ENCODE measurements at places on chromosomes 6 and 20. TPM values are rescaled to one million over a fixed set of nuclear protein-coding genes. Genes with fewer than 3 reads are reported as not detected.

Gene CNBD2
- 3.7 TPM for total RNA-seq

- ATAC-seq: peak; percentile 53
Measured at GRCh38 chr6:73585566-73586415, 65.0 kb upstream of the EEF1A1 start.

GRCh38 chr6:27882624-27883023 is 29.6 kb downstream of the OR2B2 start:
- ATAC-seq: no peak

Gene PRRT1
- total RNA-seq: 0.40 TPM

Gene TNNC2
- total RNA-seq: not detected

- no peak for ATAC-seq
Measured at GRCh38 chr6:153800580-153801188, 238.4 kb upstream of the OPRM1 start.

DNA sequence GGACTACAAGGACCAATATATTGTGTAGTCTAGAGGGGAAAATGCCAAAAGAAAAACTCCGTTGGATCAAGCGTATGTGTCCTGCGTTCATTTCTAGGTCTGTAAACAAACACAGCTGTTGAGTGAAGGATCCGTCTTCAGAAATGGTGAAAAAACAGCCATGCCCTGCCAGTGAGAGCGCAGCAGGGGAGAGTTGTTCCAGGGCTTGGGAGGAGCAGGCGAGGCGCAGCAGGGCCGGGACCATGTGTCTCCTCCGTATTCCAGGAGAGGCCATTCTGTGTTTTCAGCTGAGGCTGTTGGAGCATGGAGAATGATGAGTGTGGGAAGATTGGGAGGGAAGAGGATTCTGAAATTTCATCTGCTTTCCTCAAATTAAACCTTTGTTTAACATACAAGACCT is 38.0 kb downstream of the BMP6 start:
- no peak for ATAC-seq

GRCh38 chr6:35544769-35545361 is 32.2 kb upstream of the TULP1 start:
- ATAC-seq: peak; percentile 79

Gene NRSN1
- not detected for total RNA-seq

Gene SALL4
- 0.44 TPM for total RNA-seq

GRCh38 chr6:135291288-135292076 is 110.4 kb downstream of the MYB start:
- ATAC-seq: no peak

DNA sequence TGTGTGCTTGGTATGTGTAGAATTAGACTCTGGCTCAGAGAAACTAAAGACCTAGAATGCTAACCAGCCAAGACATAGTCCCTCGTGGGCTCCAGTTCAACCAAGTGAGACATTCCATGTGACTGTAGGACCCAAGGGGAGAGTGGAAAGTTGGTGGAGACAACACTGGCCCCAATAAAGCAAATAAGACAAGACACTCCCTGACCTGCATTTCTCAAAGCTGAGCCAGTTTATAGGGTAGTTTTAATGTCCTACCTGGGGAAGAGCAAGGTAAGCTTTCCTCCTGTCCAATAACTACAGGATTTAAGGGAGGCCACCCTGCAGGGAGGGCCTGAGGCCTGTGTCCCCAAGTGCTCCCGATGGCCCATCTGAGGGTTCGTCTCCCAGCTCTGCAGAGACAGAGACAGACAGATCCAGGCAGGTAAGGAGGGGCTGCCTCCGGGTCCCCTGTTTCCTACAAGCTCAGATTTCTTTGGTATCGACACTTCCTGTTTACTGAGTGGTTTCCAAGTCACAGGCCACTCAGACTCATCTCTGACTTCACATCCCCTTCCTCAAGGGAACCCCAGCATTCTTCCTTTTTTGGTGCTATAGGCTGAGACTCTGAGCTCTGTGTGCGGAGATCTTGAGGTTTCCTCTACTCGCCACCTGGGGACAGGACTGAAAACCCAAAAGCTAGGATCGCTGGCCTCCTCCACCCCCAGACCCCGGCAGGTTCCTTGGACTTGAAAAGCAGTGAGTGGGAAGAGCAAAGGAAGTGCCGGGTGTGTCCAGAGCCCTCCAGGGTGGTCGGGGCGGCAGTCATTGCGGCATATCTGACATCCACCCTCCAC is 92.4 kb downstream of the PRND start:
- ATAC-seq: peak; percentile 51

DNA sequence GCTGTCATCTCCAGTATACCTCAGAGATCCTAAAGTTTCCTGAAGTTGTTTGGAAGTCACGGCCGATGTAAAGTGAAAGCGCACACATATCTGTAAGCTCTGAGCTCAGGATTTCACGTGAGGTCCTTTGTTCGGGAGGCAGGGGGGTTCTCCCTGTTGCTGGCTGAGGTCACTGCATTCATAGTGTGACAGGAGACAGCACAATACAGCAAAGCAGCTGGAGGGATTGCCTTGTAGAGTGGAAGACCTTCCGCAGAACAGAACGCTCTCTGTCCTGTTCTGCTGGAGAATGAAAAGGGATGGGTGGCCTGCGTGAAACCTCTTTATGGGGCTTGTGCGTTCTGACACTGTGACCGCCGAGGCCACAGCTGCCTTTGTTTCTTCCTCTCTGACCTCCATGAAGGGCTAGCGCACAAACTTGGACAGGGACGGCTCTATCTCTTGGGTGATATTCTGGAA is 13.4 kb upstream of the SERPINB1 start:
- ATAC-seq: no peak

DNA sequence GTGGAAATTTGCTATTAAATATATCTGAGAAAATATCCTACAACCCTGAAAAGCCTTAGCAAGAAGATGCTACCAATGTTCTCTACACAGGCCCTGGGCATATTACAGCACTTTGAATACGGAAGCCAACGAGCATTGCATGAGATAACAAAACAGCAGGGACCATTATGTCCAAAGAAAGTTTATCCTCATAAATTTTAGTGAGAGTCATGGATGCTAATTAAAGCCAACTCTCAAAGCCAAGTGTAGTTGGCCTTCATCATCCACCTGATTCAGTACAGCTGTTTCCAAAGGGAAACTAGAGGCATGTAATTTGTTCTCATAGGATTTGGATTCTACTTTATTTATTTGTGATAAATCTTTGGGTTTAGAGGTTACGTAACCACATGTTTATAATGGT is 564.8 kb downstream of the RFPL4B start:
- ATAC-seq: no peak

DNA sequence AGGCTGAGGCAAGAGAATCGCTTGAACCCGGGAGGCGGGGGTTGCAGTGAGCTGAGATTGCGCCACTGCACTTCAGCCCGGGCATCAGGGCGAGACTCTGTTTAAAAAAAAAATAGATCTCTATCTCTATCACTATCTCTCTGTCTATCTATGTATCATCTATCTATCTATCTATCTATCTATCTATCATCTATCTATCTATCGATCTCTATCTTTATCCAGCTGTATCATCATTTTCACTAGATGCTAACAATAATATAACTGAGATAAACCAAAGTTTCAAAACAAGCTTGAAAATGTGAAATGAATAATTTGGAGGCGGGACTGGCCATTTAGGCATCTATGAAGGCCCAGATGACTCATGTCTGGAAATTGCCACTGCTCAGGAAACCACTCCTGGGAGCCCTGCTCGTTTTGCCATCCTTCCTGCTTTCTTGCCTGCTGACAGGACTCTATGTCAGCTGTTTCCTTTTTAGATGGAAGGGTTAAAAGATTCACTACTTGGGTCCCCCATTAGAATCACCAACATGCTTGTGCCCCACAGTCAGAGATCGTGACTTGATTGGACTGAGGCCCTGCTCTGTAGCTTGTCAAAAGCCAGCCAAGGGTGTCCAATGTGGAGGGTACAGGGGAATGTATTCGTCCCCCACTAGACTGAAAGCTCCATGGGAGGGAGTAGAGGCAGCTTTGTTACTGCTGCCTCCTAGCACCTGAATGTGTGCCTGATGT is 61.7 kb downstream of the UTRN start:
- peak; percentile 44 for ATAC-seq

DNA sequence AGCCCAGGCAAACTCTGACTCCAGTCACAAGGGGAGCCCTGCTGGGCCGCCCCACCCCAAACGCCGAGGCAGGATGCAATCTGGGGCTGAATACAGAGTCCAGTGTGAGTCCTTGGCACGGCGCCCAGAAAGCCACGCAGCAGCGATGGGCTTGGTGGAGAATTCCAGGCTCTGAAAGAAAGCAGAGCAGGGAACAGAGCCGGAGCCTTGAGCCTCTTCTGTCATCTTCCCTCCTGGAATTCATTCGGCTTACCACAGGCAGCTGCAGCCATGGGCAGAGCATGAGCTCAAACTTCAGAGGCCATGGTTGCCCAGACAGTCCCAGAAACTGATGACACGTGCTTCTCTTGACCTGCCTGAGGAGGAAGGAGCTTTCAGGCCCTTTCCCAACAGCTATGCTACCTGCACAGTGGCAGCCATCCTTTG is 441.1 kb upstream of the JARID2 start:
- no peak for ATAC-seq

GRCh38 chr6:140183881-140184280 is 809.4 kb upstream of the CITED2 start:
- ATAC-seq: no peak

DNA sequence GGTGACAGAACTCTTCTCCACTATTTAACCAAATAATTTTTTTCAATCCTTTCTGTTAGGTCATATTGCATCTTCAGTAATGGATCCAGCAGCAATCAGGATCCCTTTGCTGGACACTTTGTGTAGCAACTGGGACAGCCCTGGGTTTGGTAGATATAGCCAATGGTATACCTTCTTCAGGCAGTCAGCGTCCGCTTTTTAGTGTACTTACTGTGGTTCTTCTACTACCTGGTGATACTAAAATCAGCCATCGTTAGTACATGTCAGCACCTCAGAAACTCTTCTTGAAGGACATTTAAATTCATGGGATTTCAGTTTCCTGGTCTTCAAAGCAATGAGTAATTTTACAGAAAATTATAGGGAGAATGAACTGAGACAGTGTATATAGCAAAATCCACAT is 93.5 kb downstream of the ADGRG6 start:
- no peak for ATAC-seq

DNA sequence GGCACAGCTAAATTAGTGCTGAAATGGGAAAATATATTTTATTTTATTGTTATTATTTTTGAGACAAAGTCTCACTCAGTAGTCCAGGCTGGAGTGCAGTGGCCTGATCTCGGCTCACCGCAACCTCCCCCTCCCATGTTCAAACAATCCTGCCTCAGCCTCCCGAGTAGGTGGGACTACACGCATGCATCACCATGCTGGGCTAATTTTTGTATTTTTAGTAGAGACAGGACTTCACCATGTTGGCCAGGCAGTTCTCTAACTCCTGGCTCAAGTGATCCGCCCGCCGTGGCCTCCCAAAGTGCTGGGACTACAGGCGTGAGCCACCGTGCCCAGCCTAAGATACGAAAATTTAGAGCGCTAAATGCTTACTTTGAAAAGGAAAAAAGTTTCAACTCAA is 4.8 kb downstream of the RAB23 start:
- no peak for ATAC-seq

Gene OTOR
- total RNA-seq: not detected

DNA sequence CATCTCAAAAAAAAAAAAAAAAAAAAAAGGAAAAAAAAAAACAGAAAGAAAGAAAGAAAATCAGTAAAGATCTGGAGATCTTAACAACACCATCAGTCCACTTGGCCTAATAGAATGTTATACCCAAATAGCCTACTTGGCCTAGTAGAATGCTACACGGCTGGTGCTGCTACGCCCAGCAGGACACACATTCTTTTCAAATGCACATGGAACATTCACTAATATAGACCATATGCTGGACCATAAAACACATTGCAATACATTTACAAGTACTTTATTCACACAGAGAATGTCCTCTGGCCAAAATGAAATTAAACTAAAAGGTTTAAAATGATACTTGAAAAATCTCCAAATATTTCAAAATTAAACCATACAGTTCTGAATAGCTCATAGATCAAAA is 80.0 kb upstream of the TNFAIP3 start:
- ATAC-seq: no peak

- no peak for ATAC-seq
Measured at GRCh38 chr6:127058027-127058426, 60.4 kb upstream of the RSPO3 start.

GRCh38 chr6:45663251-45664221 is 285.8 kb upstream of the SUPT3H start:
- ATAC-seq: peak; percentile 53

DNA sequence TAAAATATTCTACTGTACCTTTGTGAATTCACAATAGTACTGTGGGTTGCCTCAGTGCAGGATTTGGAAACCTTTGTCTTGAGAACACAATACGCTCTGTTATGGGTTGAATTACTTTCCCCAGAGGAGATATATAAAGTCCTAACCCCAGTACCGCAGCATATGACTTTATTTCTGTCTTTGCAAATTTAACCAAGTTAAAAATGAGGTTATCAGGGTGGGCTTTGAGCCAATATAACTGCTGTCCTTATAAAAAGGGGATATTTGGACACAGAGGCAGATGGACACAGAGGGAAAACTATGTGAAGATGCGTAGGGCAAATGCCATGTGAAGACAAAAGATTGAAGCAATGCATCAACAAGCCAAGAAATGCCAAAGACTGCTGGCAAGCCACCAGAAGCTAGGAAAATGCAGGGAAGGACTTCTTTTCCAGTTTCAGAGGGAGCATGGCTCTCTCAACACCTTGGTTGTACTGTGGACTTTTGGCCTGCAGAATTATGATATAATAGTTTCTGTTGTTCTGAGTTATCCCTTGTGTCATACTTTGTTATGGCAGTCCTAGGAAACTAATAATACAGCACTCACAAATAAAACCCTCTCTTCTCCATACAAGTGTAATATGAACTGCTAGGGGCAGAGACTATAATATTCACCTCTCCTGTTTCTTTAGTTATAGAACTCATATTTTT is 292.6 kb upstream of the SPTLC3 start:
- no peak for ATAC-seq

Gene PDE7B
- 0.68 TPM for total RNA-seq

Gene ZC2HC1B
- total RNA-seq: not detected

Gene FLRT3
- total RNA-seq: 3.0 TPM

Gene LST1
- 2.4 TPM for total RNA-seq

DNA sequence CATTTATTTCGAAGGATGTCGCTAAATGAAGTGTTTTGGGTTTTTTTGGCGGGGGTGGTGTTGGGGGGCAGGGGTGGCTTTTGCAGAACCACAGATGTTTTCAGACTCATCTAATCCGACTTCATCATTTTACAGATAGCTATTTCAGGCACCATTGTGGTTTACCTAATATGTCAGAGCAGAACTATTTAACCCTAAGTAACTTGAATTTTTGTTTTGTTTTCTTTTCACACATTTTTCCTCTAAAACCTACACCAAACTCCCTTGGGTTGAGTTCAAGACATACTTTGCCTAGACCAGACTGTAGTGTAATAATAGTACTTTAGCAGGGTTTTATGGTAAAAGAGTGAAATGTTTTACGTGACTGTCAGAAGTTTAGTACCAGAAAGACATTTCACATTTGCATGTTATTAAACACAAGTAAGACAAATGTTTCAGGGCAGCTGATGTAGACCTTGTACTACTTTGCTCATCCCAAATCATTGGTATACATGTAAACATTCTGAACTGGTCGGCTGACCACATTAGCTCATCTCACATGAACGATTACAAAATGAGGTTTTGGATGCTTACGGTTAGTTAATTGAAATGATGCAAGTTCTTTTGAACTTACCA is 37.7 kb downstream of the MAP3K4 start:
- ATAC-seq: no peak

Gene TINAG
- total RNA-seq: not detected

All from esophagus mucosa (tissue), 1 donor.